GF-D8 (cell line): ENCODE measurements at places on chromosomes 13 and 19.
A peak's percentile ranks its signal among the peaks of the same experiment; 100 is the strongest.

GRCh38 chr19:21907516-21907915 lies 71.5 kb upstream of the ZNF43 start:
- DNase-seq, result no peak

DNA sequence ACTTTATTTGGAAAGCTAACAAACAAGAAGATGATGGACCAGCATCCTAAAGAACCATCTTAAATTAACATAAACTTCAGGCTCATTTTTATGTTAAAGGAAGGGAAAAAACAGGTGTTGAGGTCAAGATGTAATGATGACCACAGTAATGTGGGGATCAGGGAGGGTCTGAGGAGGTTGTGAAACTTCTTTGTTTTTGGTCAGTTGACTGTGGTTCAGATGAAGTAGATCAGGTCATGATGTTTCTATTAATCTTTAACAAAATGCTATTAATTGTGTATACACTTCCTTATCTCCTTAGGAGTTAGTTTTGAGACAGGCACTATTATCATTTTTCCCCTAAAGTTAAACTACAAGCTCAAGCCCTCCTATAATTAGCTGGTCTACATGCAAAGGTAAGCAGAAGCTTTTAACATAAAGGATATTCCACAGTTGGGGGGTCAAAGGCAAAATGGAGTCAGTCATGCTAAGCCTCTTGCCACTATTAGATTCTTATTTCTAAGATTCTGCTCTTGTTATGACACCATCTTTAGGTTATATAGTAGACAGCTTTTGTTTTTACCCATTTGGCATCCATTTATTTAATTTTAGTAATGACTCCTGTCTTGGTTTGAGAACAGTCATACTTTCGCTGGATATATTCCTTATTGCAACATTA lies 800.1 kb upstream of the PCDH9 start:
- DNase-seq, result no peak

DNA sequence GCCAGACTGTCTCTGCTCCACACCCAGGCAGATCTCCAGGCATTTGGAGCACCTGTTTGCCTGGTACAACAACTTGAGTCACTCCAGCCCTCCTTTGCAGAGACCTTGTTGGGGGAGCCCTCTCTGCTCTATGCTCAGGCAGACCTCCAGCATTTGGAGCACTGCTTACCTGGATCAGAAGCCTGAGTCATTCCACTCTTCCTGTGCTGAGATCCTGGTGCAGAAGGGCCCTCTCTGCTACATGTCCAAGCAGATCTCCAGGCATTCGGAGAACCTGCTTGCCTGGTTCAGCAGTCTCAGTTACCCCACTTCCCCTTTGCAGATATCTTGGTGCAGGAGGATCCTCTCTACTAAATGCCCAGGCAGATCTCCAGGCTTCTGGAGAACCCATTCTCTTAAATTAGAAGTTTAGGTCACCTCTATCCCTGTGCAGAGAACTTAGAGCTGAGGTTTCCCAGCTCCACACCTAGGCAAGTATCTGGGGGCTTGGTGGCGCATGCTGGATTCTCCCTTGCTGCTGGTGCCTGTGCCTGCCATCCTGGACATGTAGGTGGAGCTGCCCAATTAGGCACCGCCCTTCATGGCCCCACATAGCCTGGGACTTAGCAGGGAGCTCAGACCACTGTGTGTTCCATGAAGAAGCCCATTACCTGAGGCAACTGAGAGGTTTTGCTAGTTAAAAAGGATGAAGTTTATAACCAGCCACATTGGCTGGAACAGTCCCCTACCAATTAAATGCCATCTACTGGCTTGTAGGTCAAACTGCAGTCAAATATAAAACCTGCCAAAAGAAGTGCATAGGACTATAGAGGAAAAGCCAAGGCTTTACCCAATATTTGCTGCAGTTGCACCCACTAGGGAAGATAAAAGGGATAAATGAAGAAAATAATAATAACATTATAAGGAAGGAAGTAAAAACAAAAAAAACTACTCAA lies 97.6 kb upstream of the SLITRK6 start:
- DNase-seq, result no peak

DNA sequence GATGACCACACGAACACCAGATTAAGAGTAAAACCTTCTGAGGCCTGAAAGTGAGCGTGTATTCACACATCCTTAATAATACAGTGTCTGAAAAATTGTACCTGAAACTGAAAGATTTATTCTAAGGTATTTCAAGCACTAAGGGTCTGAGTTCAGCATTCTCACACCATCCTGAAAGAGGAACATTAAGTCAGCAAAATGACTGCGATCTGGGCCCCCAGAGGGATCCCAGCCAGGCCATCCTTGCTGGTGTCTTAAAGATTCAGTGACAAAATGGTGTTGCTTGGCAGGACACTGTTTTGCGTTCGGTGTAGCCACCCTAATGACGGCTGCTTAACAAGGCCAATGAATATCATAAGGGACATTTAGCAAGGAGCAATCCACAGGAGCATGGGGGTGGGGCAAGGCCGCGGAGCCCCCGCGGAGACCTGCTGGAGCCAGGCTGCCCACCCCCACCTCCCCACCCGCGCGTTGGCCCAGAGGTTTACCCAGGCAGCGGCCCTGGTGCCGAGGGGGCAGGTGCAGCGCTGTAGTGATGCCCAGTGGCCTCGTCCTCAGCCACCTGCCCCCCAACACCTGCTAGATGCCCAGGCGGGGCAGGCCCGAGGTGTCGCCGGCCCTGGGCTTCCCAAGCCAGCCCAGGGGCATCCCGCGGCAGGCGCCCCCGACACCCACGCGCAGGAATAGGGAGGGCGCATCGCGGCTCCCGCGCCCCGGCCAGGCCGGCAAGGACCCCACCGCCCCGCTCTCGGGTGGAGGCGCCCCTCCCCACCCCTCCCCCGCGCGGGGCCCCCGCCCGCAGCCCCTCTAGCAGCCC lies 742 bp downstream of the NALCN start:
- DNase-seq, result no peak

DNA sequence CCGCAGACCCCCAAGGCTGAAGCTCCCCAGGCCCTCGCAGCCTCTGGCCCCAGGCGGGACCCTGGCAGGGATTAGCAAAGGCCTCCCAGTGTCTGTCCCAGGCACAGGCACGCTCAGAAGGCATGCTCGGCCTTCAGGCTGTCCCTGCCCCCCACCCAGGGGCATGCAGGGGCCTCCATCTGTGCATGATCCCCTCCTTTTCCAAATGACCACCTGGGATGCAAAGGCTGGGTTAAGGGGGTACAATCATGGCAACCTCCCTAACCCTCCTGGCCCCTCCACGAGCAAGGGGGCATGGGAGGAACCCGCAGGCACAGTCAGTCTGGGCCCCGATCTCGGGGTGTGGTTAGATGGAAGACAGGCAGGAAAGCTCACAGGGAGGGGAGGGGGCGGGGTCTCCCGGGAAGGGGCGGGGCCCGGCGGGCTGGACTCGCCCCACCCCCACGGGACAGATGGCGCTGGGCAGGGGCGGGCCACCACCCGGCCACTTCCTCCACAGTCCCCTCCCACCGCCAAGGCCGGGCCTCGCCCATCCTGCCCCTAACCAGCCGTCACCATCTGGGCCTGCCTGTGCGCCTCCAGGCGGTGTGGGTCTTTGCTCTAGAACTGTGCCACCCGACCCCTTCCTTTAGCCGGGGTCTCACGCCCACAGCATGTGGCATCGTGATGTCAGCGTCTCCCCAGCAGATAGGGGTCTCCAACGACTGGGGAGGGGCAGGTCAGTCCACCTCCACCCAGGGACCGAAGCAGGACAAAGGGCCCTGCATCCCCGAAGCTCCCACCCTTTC lies 7.0 kb upstream of the REXO1 start:
- DNase-seq, result peak; percentile 87

GRCh38 chr13:50365408-50366391 lies 350.5 kb downstream of the KCNRG start:
- no peak for DNase-seq

- DNase-seq, result no peak
These were observed 7.8 kb downstream of the MKNK2 start for GRCh38 chr19:2043251-2043641.

DNA sequence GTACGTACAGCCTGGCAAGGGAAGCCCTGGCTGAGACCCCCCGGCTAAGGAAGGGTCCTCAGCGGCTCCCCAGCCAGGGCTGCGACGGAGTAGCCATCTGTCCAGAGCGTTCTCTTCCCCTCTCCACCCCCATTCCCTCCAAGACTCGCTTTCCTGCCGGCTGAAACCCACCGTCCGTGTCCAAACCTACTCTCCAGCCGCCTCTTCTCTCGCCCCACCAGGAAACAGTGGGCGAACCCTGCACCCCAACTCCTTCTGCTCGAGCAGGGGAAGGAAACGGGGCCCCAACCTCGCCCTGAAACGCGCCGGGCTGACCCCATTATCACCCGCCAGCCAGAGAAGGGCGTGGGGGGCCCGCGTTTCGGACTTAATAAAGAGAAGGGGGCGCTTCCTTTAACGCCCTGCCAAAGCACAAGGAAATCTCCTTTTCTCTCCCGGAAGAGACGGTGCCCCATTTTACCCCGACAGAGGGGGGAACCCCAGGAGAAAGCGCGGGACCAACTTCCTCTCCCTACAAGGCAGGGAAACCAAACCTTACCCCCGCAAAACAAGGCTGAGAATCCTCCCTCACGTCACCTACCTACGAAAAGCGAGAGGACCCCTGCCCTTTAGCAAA lies 2.5 kb downstream of the ZC3H4 start:
- no peak for DNase-seq

- no peak for DNase-seq
These were observed 26.1 kb upstream of the TFDP1 start for GRCh38 chr13:113558461-113558860.
